Renal cortical epithelial cell (primary cell): ENCODE measurements at places on chromosomes 5 and 9.

DNA sequence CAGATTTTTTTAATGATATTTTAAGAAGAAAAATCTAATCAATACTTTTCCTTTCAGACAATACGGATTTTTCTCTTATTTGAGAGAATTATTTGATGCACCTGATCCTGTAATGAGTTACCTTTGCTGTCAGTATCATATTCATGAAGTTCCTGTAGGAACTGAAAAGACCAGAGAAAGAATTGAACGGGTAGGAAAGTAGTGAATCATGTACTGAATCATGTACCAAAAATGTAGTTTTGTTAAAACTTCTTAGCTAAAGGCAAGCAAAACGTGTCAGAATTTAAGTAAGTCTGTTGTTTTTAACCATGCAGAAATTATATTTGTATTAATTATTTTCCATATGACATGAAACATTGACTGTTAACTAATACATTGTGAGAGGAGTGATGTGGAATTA lies 56.6 kb downstream of the SMC5 start:
- peak; percentile 23 for DNase-seq

- DNase-seq: no peak
Measured at GRCh38 chr5:126919566-126919965, 110.8 kb downstream of the MARCHF3 start.

DNA sequence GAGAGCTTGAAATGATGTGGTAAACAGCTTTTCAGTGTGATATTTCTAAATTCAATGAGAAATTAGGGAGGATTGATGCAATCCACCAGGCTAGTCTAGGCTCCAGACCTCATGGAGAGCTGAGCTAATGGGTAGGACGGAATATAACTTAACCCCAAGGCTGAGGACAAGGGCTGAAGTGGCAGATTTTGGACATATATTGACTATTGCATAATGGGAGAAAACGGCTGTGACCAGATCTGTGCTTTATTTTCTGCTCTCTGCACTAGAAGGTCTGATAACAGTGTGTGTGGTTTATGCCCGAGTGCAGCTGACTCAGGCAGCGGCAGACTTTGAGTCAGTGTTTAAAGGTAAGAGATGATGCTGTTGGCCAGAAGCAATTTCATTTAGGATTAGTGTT lies 70.6 kb downstream of the ACTBL2 start:
- peak; percentile 87 for DNase-seq

GRCh38 chr5:160297776-160298175 lies 14.6 kb downstream of the CCNJL start:
- no peak for DNase-seq

- no peak for DNase-seq
Measured at GRCh38 chr5:96439477-96440184, 6.6 kb upstream of the PCSK1 start.

GRCh38 chr5:81698813-81699212 lies 52.1 kb downstream of the SSBP2 start:
- DNase-seq: no peak

- DNase-seq: peak; percentile 81
Measured at GRCh38 chr5:57598756-57599155, 116.1 kb upstream of the ACTBL2 start.

GRCh38 chr5:73587923-73588322 lies 22.4 kb downstream of the UTP15 start:
- DNase-seq: no peak

DNA sequence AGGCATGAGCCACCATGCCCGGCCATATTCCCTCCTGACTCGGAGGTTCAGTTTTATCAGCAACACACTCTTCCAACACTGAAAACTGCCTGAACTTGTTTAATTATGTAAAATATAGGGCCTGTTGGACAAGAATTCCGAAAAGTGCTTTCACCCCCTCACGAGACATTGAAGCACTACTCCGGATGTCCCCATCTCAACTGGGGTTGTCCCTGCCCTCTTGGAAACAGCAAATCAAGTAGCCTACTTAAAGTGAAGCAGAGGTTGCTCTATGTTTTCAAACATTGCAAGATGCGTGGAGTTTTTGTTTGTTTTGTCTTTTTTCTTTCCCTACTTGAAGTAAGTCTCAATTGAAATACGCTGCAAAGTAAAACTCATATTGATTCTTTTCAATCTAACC lies 7.6 kb downstream of the PTGER4 start:
- DNase-seq: no peak

DNA sequence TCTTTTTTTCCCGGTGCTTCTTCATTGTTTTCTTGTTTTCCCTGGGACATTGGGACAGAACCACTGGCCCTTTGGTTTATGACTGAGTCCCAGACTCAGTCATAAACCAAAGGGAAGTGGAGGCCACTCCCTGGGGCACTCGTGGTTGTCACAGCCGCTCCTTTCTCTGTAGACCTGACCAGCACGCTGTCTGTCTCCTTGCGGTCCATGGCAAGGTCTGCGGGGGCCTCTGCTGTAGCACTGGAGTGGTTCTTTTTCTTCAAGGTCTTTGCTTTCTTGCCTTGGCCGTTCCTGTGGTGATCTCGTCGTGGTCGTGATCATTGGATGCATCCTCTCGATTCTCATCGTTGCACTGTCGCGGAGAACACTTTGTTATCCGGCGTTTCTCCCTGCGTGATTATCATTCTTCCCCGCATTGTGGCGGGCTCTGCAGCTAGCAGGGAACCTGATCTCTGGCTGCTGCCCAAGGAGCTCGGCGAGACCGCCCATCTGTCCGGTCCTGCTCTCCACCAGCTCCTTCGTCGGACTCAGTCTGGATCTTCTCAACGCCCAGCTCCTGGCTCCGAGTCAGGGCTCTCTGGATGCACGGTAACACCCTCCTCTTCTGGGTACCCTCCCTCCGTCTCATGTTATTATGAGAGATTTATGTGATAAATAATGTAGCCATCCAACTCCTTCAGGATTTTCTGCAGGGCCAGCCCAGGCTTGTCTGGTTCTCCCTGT lies 43.5 kb upstream of the MPDZ start:
- DNase-seq: no peak

GRCh38 chr5:27091858-27092257 lies 53.5 kb upstream of the CDH9 start:
- DNase-seq: no peak

- no peak for DNase-seq
Measured at GRCh38 chr5:54994628-54995027, 9.2 kb upstream of the ESM1 start.

DNA sequence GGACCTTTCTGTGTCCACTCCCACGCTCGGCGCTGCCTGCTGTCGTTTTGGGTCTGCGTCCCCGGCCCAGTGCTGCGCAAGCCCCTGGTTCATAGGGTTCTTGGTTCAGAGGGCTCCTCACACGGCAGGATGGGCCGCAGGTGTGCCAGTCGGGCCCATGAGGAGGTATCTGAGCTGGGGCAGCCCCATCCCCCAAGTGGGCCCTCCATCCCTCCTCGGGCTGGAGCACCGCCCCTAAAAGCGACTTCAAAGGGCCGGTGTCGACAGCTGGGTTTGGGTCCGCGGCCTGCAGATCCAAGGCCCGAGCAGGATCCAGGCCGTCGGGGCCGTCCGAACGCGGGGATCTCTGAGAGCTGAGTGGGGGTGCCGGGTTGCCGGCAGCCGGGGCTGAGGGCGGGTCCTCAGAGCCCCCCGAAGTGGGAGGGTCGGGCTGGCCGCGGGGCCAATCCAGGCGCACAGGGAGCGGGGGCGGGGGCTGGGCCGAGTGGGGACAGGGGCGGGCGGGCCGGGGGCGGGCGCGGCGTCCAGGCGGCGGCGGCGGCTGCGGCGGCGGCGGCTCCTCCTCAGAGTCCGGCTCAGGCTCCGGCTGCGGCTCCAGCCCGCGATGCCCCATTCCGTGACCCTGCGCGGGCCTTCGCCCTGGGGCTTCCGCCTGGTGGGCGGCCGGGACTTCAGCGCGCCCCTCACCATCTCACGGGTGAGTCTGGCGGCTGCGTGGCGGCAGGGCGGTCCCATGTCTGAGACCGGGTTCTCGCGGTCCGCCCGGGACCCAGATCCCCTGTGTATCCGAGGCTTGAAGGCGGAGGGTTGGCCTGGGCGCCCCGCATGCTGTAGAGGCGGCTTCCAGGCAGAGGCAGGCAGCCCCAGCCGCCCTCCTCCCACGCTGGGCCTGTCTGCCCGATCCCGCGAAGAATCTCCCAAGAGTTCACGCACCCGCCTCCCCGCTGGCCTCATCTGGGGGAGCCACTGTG lies at the start of gene PDLIM4:
TSS of gene PDLIM4 (plus strand) at position 566 of the 971 bp plus-strand sequence. CDS start at position 605, 39 bp downstream.
- DNase-seq: no peak

DNA sequence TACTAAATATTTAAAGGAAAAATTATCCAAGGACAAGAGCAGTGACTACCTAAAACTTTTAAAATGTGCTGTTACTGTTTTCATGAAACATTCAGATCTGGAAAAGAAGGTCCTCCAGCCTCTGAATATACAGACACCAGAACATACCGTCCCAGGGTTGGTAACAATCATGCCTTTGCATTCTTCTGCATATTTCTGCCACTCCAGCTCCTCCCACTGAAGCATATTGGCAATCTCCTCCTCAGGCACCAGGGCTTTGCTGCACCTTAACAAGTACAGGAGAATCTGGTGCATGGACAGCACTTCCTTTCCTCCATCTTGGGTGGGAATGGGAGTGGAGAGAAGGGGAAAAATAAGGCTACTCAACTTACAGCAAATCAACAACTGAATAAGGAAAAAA lies 60.0 kb downstream of the DROSHA start:
- DNase-seq: no peak

GRCh38 chr5:74404574-74405508 lies 235.7 kb downstream of the ENC1 start:
- no peak for DNase-seq

GRCh38 chr5:55143624-55144023 lies 16.3 kb upstream of the GPX8 start:
- DNase-seq: no peak

- DNase-seq: peak; percentile 87
Measured at GRCh38 chr9:96875461-96876142, 21.3 kb upstream of the ZNF782 start.

- no peak for DNase-seq
Measured at GRCh38 chr5:118043531-118043930, 944.8 kb downstream of the DTWD2 start.

GRCh38 chr9:113602126-113603047 lies 138.9 kb downstream of the RGS3 start:
- peak; percentile 68 for DNase-seq

- DNase-seq: no peak
Measured at GRCh38 chr5:158423623-158424200, 564.8 kb upstream of the CLINT1 start.

GRCh38 chr9:104074876-104075275 lies 19.2 kb upstream of the SMC2 start:
- DNase-seq: peak; percentile 75

DNA sequence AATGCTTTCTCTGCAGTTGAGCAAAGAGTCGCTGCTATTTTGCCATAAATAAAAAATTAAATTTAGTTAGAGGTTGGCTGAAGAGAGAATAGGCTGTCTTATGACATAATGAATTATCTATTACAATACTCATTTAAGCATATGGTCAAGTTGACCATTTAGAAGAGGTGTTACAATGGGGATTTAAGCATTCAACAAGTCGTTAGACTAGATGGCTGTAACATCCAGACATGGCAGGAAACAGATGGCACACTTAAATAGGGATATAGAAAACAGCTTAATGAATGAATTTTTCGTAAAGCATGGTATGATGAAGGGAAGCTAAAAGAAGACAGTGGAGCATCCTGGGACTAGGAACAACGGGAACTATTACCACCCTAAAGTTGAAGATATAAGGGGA lies 160.3 kb upstream of the PTPRD start:
- no peak for DNase-seq

- DNase-seq: peak; percentile 4
Measured at GRCh38 chr5:111013011-111013410, 58.5 kb upstream of the TSLP start.

- peak; percentile 67 for DNase-seq
Measured at GRCh38 chr5:127650649-127651048, 1.8 kb downstream of the CTXN3 start.

DNA sequence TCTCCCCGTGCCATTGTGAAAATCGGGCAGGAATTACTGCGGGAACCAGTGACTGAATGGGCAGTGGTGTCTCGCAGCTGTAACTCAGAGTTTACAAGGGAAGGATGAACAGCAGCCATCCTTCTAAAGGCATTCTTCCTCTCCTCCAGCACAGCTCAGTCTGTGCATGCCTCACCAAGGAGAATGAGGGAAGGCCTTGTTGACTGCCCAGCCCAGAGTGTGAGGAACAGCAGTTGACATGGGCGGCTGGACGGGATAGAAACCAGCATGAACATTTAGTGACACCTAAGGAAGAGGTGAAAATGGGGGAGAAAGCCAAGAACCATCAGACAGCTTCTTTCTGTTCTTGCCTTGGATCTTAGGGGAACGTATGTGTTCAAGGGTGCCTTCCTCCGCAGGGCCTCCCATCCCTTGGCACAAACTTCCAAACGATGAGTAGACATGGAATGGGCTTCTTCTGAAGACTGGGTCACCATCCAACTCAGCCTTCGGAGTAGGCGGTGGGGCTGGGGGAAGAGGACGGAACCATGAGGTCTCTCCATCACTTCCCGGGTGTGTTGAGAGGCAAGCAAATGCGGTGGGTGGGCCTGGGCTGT lies 887 bp upstream of the PDE8B start:
- no peak for DNase-seq
